ENCODE measurements at places on chromosomes 5 and 9. TPM values are rescaled to one million over a fixed set of nuclear protein-coding genes. Genes with fewer than 3 reads are reported as not detected.

DNA sequence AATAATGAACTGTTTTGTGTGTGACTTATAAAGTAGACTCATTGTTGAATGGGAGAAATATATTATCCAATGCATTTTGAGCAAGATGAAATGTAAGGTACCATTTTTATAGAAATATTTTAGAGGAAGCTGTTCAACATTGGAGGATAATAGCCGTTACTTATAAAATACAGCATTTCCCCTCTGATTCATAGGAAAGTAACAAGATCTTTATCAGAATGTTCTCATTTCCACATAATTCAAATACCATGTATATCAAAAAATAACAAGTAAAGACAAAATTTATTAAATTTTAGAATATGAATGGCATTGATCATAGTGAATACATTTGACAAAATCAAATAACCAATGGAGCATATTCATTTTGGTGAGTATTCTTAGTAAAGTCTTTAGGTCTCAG is 346.7 kb upstream of the PTGER4 start:
- DNase-seq: no peak

The TSSK1B gene
- total RNA-seq: not detected

The KIF12 gene
- not detected for total RNA-seq

DNA sequence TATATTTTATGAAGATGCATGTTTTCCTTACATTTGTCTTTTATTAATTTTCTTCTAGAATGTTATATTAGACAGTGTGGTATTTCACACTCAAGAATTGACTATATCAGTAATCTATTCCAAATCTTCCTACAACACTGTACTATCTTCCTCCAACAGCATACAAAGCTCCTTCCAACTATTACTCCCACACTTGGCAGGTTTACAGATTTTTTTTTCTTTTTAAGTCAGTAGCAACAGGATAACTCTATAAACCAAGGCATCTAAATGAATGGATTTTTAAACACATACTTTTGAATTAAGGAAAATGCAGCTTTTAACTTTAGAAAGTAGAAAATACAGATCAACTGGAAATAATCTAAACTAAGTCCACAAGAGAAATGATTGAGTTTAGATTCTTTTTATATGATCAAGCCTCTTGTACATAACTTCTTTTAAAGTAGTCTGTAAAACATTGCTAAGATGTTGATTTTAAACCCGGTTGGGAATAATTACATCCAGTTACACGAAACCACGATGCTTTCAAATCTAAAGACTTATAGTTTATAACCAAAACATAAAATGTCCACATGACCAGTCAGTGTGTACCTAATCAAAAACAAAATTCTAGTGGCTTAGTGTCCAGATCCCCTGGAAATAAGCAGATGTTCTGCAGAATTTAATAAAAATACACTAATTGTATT is 281.6 kb downstream of the ADAMTS6 start:
- DNase-seq: no peak

The PCDHB4 gene
- total RNA-seq: not detected

GRCh38 chr5:104178829-104179456 is 616.4 kb upstream of the NUDT12 start:
- no peak for DNase-seq

GRCh38 chr9:16501726-16502125 is 368.7 kb downstream of the BNC2 start:
- DNase-seq: no peak

DNA sequence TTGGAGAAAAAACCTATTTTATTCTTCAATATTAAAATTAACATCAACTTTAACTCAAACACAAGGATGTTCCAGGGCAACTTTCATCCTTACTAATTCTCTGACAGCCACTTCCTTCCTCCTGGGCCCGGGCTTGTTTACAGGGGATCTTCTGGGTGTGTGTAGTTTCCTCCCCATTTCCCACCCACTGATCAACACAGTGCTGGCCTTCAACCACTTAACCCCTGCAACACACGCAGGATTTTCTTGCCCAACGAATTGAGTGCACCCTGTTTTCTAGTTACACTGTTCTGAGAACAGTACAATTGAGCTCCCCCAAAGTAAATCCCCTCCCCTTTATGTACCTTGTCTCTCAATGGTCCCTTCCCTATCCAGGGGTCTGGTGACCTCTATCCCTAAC is 83.1 kb upstream of the RANBP3L start:
- DNase-seq: no peak

- DNase-seq: no peak
Observed at GRCh38 chr9:27362447-27363210, 65.7 kb upstream of the EQTN start.

The GABRA6 gene
- not detected for total RNA-seq

- no peak for DNase-seq
Observed at GRCh38 chr9:22363421-22363887, 83.2 kb upstream of the DMRTA1 start.

DNA sequence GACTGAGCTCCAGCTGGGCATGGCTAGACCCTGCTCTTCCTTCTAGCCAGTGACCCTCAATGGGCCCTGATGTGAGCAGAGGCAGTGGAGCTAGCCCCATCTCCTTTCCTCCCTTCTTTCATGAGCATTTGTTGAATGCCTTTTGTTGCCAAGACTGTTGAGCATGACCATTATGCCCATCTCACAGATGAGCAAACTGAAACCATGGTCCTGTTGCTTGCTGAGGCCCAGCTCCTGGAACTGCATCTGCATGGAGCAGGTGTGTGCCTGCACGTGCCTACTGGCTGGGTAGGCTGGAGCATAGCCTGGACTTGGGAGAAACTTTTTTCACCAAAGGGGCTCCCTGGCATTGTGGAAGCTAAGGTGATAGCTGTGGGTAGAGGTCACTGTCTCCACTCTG is 3.0 kb upstream of the WNK2 start:
- DNase-seq: no peak

GRCh38 chr9:82334286-82334685 is 345.7 kb downstream of the SPATA31D1 start:
- no peak for DNase-seq

- DNase-seq: no peak
Observed at GRCh38 chr5:14707811-14708390, 43.4 kb downstream of the OTULIN start.

DNA sequence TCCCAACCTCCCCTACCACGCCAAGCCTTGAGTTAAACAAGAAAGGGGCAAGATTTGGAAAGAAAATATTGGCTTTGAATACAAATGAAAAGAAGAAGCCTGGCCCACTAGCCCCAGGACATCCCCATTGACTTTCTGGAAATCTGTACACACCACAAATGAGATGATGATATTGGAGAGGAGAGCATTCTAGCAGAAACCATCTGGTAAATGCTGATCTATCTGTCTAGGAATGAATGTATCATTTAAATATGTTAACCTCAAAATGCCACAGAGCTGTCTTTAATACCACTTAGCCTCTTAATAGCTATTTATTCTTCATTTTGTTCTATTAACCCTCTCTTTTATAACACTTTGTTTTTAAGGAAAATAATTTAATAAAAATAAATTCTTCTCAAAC is 270.2 kb upstream of the PDE4D start:
- no peak for DNase-seq

GRCh38 chr5:68033961-68034571 is 181.5 kb upstream of the PIK3R1 start:
- DNase-seq: no peak

DNA sequence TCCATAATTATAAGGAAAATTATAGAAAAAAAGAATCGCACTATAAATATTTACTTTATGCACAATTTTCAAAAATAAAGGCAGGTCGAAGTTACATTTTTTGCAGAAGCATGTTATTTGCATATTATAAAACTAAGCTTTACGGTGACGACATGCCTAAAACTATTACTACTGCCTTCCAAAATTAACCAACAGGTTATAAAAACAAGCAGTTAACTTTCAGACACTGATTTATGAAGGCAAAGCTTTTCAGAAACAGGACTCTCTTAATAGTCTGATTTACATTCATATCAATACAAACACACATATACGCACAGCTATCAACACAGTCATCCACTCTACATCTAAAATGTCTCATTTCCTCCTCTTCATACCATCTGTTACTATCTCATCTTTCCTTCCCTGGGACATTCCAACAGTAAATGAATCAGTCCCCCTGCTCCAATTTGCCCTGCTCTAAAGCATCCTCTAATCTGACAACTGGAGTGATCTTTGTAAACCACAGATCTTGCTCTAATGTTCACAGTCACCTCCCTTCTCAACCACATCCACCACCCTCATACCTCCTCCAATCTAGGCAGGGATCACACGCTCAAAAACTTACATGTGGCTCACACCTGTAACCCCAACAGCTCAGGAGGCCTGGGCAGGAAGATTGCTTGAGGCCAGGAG is 21.6 kb downstream of the FBXW11 start:
- DNase-seq: no peak

The PRDM9 gene
- total RNA-seq: not detected

- DNase-seq: no peak
Observed at GRCh38 chr5:171355302-171355724, 32.3 kb upstream of the NPM1 start.

GRCh38 chr5:146291421-146292074 is 47.1 kb upstream of the POU4F3 start:
- no peak for DNase-seq

The GRIN1 gene
- not detected for total RNA-seq

DNA sequence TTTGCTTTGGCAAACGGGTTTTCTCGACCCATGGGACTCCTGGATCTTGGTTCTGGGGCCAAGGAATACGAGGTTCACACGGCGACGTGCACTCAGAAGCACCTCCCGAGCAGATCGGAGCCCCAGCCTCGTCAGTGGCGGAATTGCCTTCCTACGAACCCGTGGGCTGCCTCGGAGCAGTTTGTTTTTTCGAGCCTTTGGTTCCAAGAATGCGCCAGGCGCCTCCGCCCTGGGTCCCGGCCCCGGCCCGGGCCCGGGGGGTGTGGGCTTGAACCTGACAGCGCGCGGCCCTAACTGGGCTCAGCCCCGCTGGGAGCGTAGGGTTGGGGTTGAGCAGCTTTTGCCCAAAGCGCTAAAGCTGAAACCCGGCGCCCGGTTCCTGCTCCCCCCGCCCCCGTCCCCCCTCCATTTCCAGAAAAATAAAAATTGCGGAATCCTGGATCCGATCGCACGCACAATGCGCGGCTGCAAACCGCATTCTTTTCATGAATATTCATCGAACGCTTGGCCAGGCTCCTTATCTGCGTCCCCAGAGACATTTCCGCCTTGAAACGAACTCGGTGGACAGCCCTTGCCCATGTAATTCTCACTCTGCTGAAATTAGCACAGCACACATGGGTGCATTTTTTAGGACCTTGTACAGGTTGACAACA is 1.0 kb downstream of the BASP1 start:
- no peak for DNase-seq

GRCh38 chr5:172235132-172235780 is 41.3 kb downstream of the EFCAB9 start:
- no peak for DNase-seq

- no peak for DNase-seq
Observed at GRCh38 chr9:102069969-102070368, 331.5 kb upstream of the GRIN3A start.

The PHAX gene
- 53.6 TPM for total RNA-seq

GRCh38 chr9:78073722-78074121 is 42.1 kb upstream of the GNAQ start:
- DNase-seq: no peak

GRCh38 chr5:71740015-71740753 is 21.1 kb downstream of the CARTPT start:
- DNase-seq: no peak

DNA sequence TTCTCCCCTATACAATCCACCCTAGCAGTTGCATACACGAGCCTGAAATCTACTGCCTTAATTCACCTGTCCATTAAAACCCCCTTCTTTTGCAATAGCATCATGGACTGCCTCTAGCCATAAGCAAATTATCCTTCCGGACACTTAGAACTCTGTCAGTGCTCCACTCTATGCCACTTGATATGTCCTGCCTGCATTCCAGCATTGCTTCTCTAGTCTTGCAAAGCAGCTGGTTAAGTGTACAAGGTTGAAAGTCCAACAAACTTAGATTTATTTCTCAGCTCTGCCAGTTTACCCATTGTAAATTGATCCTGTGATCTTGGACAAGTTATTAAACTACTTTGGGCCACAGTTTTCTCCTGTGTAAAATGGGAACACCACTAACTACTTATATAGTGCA is 197.9 kb downstream of the EPB41L4A start:
- no peak for DNase-seq

GRCh38 chr9:94782355-94783101 is 56.0 kb downstream of the AOPEP start:
- no peak for DNase-seq

- no peak for DNase-seq
Observed at GRCh38 chr5:53431665-53432064, 48.8 kb upstream of the FST start.

The PRSS3 gene
- not detected for total RNA-seq

The ELOVL7 gene
- total RNA-seq: not detected

GRCh38 chr9:33794560-33794959 is 801 bp upstream of the PRSS3 start:
- DNase-seq: no peak

The COL23A1 gene
- total RNA-seq: not detected

GRCh38 chr9:33452828-33453271 is 5.5 kb upstream of the AQP3 start:
- DNase-seq: peak; percentile 35

DNA sequence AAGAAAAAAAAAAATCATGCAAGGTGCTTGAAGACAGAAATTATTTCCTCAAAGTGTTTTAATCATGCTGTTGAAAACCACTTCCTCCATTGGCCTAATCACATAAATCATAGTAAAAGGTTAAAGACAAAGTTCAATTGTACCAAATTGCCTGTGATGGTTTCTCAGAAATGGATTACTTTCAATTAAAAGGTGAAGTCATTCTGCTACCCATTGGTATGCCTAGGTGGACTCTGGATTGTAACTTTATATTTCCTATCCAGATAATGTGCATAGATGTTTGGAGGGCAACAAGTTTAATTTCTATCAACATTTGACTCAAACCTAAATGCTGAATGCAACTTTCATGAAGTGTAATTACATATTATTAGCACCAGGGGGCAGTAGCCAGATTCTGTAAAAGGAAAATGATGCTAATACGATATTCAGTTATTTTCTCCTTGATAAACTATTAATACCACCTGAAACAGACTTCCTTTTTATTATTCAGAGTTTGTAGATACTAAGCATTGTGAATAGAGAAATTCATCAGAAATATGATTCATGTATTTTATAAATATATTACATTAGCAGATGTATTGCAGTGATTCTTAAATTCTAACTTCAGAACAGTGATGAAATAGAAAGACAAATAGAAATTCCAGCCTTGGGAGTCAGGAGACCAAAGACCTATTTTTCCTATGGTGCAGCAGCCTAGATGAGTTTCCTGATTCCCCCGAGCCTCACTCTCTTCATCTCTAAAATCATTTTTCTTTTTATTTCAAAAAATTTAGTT is 148.2 kb downstream of the CAAP1 start:
- DNase-seq: no peak

The TEX53 gene
- total RNA-seq: not detected

DNA sequence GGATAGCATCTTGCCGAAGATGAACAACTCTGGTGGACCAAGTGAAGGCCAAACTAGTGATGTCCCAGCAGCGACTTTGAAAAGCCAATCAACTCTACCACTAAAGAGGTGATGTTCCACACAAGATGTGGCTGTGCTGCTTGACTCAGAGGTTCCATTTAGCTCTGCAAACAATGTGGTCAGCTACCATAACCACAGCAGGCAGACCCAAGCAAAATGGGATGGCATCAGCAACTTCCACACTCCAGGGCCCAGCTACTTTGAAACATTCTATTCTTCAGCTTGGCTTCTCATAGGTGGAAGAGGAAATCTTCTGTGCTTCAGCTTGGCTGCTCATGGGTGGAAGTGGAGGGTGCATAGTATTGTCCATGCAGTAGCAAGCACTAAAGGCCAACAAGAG is 70.5 kb downstream of the IRX2 start:
- no peak for DNase-seq

The C8G gene
- not detected for total RNA-seq

The GAS1 gene
- total RNA-seq: 0.91 TPM

The C5orf46 gene
- total RNA-seq: not detected
